ENCODE measurements at places on chromosomes 6 and 20. TPM values are rescaled to one million over a fixed set of nuclear protein-coding genes. Genes with fewer than 3 reads are reported as not detected.

GMPR gene
- total RNA-seq = 21.3 TPM

GRCh38 chr6:145137425-145137824 is 597.9 kb downstream of the EPM2A start:
- DNase-seq = peak; percentile 9

DNA sequence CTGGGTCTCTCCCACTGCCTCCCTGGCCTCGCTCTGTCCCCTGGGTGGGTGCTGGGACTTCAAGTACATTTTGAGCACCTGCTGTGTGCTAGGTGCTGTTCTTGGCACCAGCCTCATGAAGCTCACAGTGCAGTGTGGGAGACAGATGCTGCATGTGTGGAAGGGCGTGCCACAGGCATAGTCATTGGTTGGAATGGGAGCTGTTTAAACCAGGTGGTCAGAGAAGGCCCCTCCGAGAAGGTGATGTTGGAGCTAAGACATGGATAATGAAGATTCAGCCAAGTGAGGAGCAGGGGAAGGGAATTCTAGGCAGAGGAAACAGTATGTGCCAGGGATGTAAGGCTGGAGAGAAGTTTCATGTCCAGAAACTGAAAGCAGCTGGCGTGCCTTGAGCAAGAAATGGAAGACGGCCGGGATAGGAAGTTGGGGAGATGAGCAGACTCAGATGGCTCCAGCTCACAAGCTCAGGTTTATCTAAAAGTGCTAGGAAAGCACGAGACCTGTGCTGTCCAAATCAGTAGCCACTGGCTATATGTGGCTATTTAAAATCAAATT is 9.9 kb downstream of the LPIN3 start:
- no peak for DNase-seq

DNA sequence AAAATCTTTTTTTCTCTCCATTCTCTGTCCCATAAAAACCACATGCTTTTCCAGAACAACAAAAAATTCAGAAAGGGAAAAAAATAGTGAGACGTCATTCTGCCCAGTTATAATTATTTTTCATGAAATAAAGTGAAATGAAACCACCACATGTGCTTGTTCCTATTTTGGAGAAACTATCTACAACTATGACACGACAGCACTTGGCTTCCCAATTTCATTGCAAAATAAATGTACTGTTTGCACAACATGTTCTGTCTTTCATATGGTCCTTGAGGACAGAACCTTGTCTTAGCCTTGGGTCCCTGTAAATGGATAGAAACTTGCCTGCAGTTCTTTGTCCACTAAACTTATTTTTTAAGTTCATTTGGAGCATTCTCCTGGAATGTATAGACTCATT is 5.6 kb upstream of the MAN1A1 start:
- DNase-seq = no peak

DNA sequence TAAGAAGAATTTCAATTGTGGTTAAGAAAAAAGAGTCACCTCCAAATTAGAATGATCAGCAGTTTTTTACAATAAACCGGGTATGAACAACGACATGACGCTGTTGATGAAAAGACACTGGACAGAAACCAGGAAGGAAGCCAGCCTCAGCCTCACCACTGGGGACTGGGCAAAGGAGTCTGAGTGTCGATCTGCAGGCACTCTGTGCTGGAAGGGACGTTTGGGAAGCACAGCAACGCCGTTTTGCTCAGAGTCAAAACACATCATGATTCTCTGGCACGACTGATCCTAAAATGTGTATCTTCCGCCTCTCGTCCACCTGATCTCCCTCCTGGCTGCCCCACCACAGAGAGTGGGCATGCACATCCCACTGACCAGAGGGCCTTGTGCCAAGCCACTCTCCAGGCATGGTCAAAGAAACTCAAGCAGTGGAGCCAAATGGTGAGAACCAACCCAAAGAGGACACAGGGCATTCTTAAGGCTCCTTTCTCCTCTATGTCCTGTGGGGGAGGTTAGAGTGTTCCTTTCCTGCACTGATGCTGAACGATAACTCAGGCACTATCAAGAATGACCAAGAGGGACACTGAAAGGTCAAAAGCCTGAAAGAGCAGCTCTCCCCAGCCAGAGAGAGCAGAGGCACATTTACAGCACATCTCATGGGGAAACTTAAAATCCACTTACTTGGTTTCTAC is 68.8 kb downstream of the AGPAT4 start:
- DNase-seq = no peak

BTBD9 gene
- 8.5 TPM for total RNA-seq

SAMD5 gene
- total RNA-seq = 16.2 TPM

DNA sequence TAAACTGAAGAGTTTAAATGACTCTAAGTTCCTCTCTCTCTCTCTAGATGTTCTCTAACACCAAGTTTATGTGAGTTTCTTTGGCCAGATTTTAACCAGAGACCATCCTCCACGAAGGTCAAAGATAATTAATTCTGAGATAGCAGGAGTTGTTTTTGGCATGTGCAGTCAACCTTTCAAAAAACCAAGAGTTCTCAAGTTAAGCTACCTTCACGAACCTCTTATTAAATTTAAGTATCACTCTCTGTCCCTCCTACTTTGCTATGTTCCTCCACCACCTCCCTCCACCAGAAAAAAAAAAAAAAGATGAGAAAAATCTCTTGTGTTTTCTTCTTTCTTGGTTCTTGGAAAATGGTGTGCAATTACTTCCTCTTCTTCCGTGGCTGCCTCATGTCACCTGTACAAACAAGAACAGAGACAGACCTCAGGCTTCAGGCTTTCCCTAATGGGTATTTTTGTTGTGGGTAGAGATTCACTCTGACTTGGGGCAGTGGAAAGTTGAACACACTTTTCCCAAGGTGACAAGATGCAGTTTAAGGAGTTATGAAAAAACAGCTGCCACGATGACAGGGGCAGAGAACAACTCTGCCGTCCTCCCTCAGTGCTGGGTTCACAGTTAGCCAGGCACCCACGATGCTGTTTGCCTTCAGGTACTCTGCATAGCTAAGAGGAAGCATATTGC is 64.3 kb downstream of the ADTRP start:
- DNase-seq = no peak

DNA sequence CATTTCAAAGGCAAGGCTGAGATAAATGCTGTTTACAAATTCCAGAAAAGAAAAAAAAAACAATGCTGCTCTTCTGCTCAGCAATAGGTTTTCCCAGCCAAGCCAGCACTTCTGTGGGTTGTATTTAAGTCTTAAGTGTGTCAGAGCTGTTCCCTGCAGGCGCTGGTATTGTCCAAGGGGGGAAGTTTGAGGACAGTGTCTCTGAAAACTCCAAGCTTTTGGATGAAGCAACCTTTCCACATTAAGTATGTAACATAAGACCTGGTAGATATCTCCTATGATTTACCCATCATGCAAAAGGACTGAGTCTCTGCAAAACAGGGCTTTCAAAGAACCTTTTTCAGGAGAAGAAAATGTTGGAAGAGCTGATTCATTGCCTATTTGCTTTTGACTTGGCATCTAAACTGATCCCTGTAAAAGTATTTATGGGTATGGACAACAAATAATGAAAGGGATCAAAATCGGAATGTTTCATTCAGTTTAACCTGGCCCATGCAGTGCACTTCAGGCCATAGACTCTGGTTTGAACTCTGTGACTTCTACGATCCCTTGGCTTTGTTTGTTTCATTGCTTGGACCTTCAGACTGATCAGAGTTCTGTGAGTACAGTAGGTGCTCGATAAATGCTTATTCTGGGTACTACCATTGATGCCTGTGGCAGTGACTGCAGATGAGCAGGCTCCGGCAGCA is 16.1 kb upstream of the PLG start:
- no peak for DNase-seq

DNA sequence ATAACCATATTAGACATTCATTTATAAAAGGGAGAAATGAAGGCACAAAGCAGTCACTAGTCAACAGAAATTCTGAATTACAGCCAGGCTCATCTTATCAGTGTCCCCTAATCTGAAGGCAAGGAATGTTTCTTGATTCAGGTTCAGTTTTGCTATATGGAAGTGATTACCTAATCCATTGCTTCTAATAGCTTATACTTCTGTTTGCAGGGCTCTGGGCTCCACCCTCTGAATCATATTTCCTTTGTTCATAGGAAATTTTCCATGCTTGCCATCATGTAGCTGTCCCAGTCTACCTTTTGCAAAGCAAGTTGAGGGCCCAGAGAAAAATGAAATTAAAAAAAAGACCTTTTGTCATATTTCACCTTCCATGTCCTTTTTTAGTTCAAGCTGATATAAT is 96.0 kb downstream of the LCA5 start:
- DNase-seq = no peak

GINM1 gene
- total RNA-seq = 56.4 TPM

BNIP5 gene
- not detected for total RNA-seq

KHDRBS2 gene
- not detected for total RNA-seq

DNA sequence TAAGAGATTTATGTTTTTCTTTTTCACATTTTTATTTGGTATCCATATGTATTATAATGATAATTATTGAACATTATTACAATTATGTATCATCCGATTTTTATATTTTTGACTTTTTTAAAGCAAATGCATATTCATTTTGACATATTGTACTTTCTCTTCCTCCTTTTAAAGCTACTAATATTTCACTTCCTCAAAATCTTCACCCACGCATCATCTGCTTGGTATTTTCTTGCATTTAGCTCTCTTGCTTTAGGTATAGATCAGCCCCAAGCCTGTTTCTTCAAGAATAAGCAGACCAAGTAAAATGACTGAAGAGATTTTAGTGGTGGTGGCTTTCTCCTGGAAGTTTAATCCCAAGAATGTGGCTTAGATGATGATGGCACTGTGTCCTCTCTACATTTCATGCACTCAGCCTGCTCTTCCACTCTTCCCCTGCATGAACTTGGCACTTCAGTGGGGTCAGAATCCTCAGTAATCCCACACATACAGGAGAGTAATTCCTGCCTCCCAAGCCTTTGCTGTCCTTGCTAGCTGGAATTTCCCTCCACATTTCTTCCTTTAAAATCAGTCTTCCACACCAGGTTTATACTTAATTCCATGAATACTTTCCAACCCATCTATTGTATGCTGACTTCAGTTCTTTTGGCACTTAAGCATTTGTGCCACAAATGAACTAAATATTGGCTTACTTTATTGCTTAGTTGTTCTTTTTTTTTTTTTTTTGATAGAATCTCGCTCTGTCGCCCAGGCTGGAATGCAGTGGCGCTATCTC is 8.2 kb downstream of the NCOA7 start:
- no peak for DNase-seq

MAS1 gene
- not detected for total RNA-seq

GRCh38 chr6:149592983-149593382 is 26.8 kb downstream of the GINM1 start:
- DNase-seq = no peak

GRCh38 chr6:152824666-152825065 is 74.1 kb downstream of the VIP start:
- DNase-seq = no peak

DNA sequence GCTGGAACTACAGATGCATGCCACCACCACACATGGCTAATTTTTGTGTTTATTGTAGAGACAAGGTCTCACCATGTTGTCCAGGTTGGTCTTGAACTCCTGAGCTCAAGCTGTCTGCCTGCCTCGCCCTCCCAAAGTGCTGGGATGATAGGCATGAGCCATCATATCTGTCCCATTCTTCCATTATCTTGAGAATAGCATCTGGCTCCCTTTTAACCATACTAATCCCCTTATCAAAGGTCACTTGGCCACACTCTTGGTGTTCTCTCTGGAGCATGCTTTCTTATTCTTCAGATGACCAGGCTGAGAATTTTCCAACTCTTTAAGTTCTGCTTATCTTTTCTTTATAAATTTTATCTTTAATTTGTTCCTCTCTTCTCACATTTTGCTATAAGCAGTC is 15.9 kb upstream of the TRERF1 start:
- DNase-seq = no peak

ECT2L gene
- total RNA-seq = not detected

DNA sequence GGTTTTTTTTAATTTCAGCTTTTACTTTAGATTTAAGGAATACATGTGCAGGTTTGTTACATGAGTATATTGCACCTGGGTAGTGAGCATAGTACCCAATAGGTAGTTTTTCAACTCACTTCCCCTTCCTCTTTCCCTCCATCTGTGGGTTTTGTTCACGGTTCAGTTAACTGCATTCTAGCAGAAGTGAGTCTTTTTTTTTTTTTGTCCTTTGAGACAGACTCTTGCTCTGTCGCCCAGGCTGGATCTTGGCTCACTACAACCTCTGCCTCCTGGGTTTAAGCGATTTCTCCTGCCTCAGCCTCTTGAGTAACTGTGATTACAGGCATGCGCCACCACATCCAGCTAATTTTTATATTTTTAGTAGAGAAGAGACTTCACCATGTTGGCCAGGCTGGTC is 8.7 kb downstream of the UBR2 start:
- DNase-seq = no peak

DNA sequence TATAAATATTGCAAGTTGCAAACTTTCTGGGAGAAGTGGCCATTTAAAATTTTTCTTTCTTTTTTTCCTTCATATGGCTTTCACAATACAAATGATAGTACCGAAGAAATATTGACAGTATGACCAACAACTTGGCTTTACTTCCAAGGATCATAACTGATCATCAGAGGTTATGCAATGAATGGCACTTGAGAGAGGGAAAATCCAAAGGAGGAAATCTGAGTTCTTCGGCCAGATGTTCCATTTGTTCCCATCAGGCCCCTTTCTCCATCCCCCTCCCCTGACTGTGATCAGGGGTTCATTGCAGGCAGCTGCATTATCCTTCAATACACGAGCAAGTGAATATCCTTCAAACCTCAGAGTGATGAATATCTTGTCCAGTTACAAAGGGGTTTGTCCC is 130.0 kb upstream of the UST start:
- DNase-seq = no peak

CDSN gene
- not detected for total RNA-seq

DNA sequence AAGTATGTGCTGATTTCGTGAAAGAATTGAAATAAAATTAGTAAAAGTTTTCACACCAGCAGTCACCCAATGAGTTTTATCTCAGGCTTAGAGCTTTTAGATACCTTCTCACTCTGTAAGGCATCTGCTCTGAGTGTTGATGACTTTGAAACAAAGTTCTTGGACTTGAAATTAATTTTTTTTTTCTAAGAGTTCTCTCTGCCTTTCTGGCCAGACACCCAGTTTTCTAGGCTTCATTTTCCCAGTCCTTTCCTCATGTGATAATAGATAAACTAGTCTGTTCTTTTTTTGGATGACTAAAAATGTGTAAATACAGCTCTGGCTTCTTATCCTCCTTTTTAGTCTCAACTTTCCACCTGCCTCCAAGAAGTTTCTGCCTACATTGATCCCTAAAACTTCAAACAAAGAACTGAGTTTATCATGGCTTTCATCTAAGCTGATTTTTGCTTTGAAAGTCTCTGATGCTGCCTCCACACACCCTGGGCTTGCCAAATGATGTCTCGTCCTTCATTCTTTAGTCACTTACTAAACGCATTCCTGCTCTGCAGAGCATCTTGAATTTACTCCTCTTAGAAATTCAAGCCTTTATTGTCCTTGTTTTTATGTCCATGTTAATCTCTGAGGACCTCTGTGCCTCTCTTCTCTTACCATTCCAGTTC is 32.7 kb downstream of the SLX4IP start:
- no peak for DNase-seq

NT5E gene
- 51.2 TPM for total RNA-seq

DNA sequence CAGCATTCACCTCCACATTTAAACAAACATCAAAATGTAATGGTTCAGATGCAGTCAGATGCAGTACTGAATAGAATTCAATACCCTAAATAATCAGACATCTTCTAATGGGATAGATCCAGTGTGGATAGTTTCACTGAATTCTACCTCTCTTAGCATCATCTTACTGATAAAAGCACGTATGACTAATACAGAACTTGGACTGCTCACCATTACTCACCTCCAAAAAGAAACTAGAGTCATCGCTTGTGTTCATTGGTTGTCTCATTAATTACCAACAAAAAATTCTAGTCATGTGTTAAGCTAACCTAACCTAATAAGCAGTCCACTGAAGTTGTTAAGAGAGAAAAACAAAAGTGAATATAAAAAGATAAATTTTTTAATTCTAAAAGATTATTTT is 165.9 kb upstream of the IRAK1BP1 start:
- no peak for DNase-seq
